ENCODE measurements at places on chromosomes 6 and 20. TPM values are rescaled to one million over a fixed set of nuclear protein-coding genes. Genes with fewer than 3 reads are reported as not detected.

BTNL2 gene
- not detected for total RNA-seq

MAP7 gene
- 40.0 TPM for total RNA-seq

NKX2-4 gene
- not detected for total RNA-seq

ZSCAN23 gene
- total RNA-seq, result 5.5 TPM

BPI gene
- 0.16 TPM for total RNA-seq

C20orf141 gene
- not detected for total RNA-seq

POU5F1 gene
- 19.9 TPM for total RNA-seq

CRIP3 gene
- 5.6 TPM for total RNA-seq

PPP1R3G gene
- total RNA-seq, result 1.9 TPM

IYD gene
- total RNA-seq, result 2.3 TPM

ILRUN gene
- total RNA-seq, result 55.7 TPM

UST gene
- total RNA-seq, result 4.2 TPM

DNA sequence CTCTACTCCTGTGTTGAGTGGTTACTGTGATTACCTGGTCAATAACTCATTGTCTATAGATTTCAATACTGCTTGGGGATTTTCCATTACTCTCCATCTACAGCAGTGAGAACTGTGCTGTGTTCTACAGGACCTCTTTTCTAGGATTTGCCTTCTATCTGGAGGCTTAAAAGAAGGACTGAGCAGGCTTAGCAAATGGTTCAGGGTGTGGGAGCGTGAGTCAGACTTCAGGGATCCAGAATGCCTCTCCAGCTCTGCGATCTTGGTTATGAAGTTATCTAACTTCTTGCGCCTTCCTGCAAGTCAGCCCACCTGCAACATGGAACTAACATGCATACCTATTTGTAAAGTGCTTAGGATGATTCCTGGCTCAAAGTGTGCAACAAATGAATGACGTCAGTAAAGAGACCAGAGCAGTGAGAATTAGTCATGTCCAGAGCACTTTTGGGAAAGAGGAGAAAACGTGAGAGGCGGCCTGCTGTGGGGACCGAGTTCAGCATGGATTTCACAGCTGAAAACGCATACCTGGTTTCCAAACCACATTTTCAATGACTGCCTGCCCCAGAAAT, 610.1 kb upstream of the CDH4 start:
- no peak for DNase-seq

DNA sequence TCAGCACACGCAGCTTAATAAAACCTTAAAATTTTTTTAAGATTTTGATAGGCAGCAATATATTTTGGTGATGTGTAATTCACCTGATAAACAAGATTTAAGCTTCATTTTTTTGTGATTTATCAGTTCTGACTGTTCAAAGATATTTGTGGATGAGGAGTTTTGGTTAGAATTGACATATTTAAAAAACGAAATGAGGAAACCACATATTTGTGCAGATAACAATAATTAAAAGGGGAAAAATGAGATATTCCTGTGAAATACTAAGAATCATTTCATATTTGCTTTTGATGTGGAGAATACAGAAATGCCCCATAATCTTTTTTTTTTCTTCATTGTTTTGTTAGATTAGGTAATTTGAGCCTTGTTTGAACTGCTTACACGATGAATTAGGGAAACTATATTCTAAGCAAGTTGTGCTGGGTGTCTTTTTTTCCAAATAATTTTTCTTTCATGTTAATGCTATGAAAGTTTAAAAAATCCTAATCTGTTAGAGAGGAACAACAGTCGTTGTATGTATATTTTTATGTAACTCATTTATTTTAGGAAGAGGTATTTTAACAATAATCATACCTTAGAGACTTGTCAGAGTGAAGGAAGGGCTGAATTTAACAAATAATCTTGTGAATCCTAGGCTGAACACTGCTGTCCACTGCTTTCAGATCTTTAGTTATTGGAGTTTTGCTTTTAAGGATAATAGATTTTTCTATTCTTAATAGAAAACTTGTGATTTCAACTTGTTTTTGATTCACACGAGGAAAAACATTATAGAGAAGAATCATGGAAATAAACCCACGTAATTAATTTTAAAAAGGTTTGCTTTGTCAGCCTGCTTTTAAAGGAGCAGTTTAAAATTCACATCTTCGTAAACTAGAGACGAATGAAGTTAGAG, 4.0 kb downstream of the ARID1B start:
- DNase-seq, result no peak

GRCh38 chr6:26215585-26216358, 128.5 kb downstream of the HFE start:
- DNase-seq, result peak; percentile 79

DNA sequence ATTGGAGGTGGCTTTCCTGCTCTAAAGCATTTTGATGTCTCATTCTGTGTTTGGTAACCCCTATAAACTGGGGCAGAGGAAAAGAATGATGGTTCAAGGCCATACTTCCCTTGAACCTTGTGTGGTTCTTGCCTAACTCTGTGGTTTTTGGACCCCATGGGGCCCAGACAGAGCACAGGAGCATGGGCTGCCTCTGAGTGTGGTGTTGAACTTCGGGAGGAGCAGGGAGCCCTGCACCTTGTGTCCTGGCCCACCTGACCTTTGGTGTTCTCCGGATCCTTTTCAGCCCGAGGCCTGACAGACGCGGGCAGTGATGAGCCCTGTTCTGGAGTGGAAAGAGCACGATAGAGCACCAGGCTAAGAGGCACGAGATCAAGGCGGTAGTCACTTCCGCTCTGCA, 18.8 kb downstream of the TMEM74B start:
- DNase-seq, result no peak

GRCh38 chr20:56223352-56223751, 25.2 kb upstream of the MC3R start:
- DNase-seq, result no peak

GRCh38 chr6:112389361-112389760, 42.2 kb downstream of the RFPL4B start:
- no peak for DNase-seq

GRCh38 chr6:163955756-163956155, 541.2 kb downstream of the QKI start:
- no peak for DNase-seq

DNA sequence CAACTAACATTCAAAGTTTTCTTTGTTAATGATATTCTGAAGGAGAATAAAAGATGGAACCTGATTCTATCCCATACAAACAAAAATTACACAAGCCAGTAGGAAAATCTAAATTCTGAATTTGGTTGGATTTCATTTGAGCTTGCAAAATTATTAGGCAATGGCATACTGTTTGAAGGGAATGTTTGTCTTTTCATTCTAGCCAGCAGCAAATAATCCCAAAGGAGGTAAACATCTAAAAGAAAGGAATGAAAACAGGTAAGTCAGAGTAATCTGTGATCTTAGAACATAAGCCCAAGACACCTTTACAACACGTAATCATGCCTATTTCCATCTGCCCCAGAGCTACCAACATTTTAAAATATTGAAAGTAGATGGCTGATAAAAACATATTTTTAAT, 482.1 kb upstream of the CITED2 start:
- DNase-seq, result no peak

DNA sequence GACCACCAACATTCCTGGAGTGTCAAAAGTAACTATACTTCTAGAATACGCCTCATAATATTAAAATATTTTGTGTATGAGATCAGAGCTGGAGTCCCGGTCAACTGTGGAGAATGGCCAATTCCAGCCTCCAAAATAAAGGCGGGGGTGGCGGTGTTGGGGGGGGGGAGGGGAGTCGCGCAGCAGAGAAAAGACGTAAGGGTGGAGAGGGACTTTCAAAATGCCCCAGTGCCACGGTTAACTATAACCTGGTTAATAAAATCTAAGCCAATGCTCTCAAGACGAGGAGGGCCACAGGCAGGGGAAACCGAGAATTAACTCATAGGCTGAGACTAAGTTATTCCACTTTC, 1.3 kb downstream of the NUP153 start:
- DNase-seq, result peak; percentile 69

DNA sequence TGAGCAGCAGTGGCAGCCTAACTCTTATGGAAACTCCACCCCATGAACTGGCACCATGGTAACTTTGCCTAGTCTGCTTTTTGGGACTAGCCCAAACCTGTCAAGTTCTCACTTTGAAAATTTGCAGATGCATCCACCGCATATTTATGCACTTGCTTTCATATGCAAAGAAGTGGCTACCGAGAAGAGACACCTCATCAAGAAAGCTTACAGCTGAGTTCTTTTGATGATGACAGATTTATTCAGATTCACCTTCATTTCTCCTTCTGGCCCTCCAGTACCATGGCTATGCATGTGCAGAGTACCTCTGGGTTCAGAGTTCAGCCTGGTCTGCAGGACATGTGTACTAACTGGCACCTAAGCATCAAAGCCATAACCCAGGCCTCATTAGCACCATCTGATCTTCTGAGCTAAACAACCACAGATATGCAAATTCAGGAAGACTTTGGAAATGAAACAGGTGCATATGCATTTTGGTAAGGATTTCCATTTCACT, 154.3 kb upstream of the TENT5A start:
- no peak for DNase-seq

- no peak for DNase-seq
Observed at GRCh38 chr6:68653074-68653705, 18.1 kb downstream of the ADGRB3 start.

- peak; percentile 60 for DNase-seq
Observed at GRCh38 chr6:34227761-34228421, 8.8 kb upstream of the HMGA1 start.

DNA sequence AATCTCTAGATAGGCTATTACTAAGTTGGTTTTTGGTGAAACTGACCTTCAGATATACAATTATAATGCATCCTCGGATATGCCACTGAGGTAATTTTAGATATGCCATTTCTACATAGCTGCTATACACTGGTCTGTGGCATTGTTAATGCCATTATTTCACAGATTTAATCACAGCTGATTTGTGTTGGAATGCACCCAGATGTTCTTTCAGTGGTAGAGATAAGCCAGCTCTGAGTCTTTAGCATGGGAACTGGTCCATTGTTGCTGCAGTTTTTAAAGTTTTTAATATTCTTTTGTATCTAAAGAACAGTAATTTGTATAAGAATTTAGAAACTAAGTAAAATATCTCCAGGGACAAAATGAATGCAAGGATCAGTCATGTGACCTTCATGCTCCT, 6.8 kb downstream of the TMX4 start:
- DNase-seq, result no peak

- DNase-seq, result no peak
Observed at GRCh38 chr6:158795516-158795915, 23.7 kb downstream of the EZR start.

DNA sequence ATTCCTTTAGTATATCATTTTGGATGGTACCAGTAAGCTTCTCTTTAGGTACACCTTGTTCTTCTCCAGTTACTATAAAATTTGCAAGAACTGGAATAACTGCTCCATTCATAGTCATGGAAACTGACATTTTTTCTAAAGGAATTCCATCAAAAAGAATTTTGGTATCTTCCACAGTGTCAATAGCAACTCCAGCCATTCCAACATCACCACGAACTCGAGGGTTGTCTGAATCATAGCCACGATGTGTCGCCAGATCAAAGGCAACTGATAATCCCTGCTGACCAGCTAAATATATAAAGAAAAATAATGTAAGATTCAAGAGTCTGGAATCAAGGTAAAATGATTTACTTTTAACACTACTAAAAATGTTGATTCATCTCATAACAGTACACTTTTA, 5.3 kb downstream of the MMUT start:
- no peak for DNase-seq

GRCh38 chr6:143973097-143973966, 34.7 kb downstream of the PLAGL1 start:
- peak; percentile 65 for DNase-seq

GRCh38 chr20:47816487-47817451, 31.5 kb upstream of the SULF2 start:
- no peak for DNase-seq

DNA sequence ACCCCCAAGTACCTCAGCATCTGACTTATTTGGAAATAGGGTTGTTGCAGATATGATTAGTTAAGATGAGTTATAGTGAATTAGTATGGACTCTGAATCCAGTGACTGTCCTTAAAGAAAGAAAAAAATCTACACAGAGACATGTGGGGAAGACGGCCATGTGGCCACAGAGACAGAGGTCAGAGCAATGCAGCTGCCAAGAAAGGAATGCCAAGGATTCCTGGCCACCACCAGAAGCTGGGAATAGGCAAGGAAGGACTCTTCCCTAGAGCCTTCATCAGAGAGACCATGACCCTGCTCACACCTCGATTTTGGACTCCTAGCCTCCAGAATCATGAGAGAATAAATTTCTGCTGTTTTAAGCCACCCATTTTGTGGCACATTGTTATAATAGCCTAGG, 81.8 kb downstream of the FYN start:
- DNase-seq, result no peak

DNA sequence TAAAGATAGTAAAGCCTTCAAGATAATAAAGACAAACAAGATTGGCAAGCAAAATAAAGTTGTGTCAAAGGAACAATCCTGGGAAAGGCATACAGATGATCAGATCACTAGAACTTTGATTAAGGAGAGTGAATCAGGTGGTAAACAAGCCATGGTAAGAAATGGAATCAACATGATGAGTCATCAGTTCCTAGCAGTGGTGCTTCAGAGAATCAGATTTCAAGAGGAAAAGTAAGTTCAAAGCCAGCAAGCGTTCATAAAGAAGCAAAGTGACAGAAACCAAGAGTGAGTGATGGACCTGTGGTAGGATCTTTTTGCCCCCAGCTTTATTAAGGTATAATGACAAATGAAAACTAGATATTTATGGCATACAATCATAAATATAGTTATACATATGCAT, 340.4 kb downstream of the TPBG start:
- no peak for DNase-seq

DNA sequence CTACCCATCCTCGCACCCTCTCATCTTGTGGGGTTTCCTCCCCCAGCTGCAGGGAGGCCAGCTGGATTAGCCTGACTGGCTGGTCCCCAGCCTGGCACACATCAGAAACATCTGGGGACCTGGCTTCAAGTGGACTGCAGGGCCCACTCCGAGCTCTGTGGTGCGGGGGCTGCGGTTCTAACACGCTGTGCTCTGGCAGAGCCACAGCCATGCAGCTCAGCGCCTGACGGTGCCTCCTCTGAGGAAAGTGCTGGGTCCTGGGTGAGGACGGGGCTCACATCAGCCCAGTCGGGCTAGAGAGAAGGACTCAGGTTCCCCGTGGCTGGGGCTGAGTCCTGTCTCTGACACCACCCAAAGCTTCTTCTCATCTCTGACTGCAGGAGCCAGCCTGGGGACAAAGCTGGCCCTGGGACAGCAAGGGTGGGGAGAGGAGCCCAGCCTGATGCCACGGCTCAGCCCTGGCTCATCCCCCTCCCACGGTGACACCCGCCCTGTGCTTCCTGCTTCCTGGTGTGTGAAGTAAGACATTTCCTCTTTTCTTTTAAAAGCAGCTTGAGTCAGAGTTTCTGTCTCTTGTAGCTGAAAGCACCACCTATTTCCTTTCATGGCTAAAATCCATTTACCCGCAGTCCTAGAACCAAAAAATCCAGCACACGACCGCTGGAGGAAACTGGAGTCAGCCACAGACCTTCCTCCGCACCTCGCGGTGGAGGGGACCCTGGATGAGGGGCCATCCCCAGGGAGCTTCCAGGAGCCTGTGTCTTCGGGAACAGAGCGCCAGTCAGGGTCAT, 127.4 kb upstream of the AFDN start:
- DNase-seq, result peak; percentile 93

GRCh38 chr20:57819691-57820380, 110.0 kb upstream of the PMEPA1 start:
- no peak for DNase-seq

- DNase-seq, result no peak
Observed at GRCh38 chr6:45123023-45123422, 205.1 kb upstream of the RUNX2 start.

Data from kidney (tissue), 22 donors.